ENCODE measurements at places on chromosomes 16 and 17. TPM values are rescaled to one million over a fixed set of nuclear protein-coding genes. Genes with fewer than 3 reads are reported as not detected.

KRTAP4-9 gene
- total RNA-seq = not detected

TBC1D3G gene
- total RNA-seq = not detected

INPP5K gene
- total RNA-seq = 15.5 TPM

CYGB gene
- total RNA-seq = 17.8 TPM

KRTAP9-2 gene
- not detected for total RNA-seq

CSNK2A2 gene
- 59.0 TPM for total RNA-seq

ARSG gene
- 0.53 TPM for total RNA-seq

KRT24 gene
- 0.07 TPM for total RNA-seq

CTRB1 gene
- total RNA-seq = not detected

SPSB3 gene
- 21.7 TPM for total RNA-seq

EFCAB13 gene
- total RNA-seq = 1.2 TPM

TRIM65 gene
- 17.6 TPM for total RNA-seq

PCGF2 gene
- total RNA-seq = 15.0 TPM

CA5A gene
- total RNA-seq = not detected

C17orf67 gene
- 0.95 TPM for total RNA-seq

MGRN1 gene
- total RNA-seq = 20.2 TPM
